ENCODE measurements at places on chromosomes 3 and 15.
A peak's percentile ranks its signal among the peaks of the same experiment; 100 is the strongest.

- DNase-seq, result peak; percentile 65
Observed at GRCh38 chr15:51750792-51751696, at the start of gene TMOD2. TSS of gene TMOD2 (plus strand) at chr15:51751597. CDS start at chr15:51766442, 14,845 bp downstream.

- no peak for DNase-seq
Observed at GRCh38 chr15:82138306-82138705, 92.5 kb upstream of the MEX3B start.

GRCh38 chr3:160531311-160531710, 34.1 kb downstream of the KPNA4 start:
- no peak for DNase-seq

- DNase-seq, result no peak
Observed at GRCh38 chr3:115040673-115041286, 106.3 kb downstream of the ZBTB20 start.

DNA sequence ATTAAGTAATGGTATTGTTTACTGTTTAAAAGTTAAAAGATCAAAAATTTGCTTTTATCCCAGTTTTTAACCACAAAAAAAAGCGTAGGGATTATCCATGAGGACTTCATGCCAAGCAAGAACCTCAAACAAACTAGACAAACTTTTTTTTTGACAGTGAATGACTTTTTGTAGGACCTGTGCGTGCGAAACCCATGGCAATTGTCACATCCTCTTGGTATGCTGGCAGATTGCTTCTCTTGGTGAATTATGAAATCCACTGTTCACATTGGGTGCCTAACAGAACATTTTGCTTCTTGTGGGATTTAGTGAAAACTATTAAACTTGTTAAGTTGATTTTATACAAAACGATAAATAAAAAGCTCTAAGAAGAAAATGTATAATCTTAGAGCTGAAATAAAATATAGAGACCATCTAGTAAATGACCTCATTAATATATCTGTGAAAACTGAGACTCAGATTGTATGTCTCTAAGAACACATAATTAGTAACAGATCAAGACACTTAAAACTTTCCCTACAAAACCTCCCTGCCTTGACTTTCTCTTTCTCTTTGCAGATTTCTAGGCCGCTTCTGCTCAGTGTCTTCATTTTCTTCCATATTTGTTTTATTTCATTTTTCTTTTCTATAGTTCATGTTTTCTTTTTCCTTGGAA, 87.3 kb upstream of the CGNL1 start:
- DNase-seq, result no peak

- DNase-seq, result no peak
Observed at GRCh38 chr3:31182661-31183060, 288.2 kb upstream of the GADL1 start.

DNA sequence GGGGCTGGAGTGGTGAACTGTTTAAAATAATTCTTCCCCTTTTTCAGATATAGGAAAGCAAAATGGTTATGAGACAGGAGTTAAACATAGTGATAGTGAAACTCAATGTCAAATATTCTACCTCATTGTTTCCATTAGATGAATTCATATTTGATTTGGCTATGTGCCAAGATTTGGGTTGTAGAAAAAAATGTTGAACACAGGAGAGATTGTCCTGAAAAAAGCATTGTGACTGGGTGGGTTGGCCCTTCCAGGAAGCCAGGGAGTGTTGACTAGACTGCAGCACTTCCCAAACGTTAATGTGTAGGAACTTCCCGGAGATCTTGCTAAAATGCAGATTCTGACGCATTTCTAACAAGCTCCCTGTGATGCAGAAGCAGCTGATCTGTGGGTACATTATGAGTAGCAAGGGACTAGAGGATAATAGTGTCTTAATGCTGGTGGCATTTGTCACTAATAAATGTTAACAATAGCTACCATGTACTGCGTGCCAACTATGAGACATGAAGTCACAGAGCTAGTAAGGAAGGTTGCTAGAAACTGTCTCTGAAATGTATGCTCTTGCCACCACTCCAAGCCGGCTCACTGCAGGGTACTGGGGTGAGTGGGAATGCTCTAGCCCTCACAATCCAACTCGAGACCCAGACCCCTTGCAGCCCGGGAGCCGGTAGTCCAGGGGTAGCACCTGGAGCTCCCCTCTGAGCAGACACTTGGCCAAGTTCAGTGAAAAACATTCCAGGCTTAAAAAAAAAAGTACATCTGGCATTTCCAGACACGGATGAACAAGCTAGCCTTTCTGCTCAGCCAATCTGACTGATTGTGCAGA, 120.6 kb downstream of the CD47 start:
- DNase-seq, result peak; percentile 76
